Stimulated activated naive CD4-positive, alpha-beta T cell (primary cell): ENCODE measurements at places on chromosomes 1 and 21.

DNA sequence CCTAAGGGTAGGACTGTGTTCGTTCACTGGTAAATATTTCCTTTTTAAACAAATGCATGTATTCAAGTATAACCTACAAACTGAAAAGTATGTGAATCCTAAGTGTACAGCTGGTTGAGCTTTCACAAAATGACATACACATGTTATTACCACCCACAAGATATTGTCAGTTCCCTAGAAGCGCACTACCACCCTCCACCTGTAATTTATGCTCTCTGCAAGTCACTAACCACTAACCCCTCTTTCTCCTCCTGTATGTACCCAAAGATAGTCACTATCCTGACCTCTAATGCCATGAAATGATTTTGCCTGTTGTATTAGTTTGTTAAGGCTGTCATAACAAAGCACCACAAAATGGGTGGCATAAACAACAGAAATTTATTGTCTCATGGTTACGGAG lies 82.8 kb upstream of the CHODL start:
- DNase-seq, result no peak

DNA sequence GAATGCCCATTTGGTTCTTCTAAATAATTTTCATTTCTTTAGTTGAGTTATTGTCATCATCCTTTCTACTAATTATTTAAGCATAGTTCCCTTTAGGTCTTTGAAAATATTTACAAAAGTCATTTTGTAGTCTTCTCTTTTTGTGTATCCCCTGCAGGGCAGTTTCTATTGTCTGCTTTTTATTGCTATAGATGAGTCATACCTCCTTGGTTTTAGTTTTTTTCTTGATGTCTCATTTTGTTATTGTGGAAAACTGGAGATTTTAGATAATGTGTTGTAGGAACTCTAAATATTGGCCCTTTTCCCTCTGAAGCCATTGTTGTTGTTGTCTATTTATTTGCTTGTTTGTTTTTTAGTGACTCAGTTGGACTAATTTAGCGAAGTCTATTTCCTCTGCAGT lies 387.9 kb downstream of the NUF2 start:
- DNase-seq, result no peak

- DNase-seq, result no peak
Observed at GRCh38 chr1:206666954-206667665, 17.6 kb upstream of the MAPKAPK2 start.

DNA sequence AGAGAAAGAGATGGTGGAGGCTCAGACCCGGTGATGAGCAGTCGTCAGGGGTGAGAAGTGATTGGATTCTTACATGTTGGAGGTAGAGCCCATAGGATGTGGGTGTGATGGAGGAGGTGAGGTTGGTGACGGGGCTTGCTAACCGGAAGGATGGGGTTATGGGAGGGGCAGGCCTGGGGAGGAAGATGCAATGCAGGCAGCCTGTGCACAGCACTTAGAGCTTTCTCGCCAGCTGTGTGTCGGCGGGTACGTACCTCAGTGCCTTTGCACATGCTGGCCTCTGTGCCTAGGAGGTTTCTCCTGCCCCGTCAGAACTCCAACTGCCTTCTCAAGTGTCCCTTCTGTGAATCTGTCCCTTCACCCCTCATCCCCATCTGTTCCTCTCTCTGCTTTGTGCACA lies 2.9 kb upstream of the BSND start:
- DNase-seq, result peak; percentile 8

GRCh38 chr1:85459290-85459689 lies 5.7 kb downstream of the DDAH1 start:
- DNase-seq, result no peak

GRCh38 chr1:26084844-26085243 lies 17.4 kb upstream of the TRIM63 start:
- no peak for DNase-seq

GRCh38 chr1:78779831-78780230 lies 130.2 kb downstream of the IFI44 start:
- DNase-seq, result no peak

DNA sequence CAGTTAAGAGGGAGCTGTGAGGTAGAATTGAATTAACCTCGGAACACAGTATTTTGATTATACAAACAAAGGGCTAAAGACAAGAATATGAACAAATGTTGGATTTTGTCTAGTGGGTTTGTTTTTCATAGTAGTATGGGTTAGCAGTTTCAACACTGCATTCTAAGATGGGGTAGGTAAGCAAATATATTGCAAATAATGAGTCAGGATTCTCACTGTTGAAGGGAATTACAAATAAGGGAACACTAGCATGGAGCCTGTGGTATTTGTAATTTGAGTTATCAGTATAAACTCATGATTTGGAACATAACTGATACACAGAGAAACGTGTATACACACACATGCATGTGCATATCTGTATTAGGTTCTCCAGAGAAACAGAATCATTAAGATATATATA lies 44.5 kb downstream of the CD55 start:
- no peak for DNase-seq

GRCh38 chr1:178634445-178634844 lies 90.6 kb upstream of the RALGPS2 start:
- DNase-seq, result no peak
